ENCODE measurements at places on chromosomes 3 and 15.

- DNase-seq = peak; percentile 88
Measured at GRCh38 chr3:180184816-180185215, 148.1 kb upstream of the PEX5L start.

GRCh38 chr15:91278951-91279350 is 178.9 kb downstream of the SV2B start:
- no peak for DNase-seq

- DNase-seq = no peak
Measured at GRCh38 chr3:134542287-134542958, 56.6 kb downstream of the CEP63 start.

DNA sequence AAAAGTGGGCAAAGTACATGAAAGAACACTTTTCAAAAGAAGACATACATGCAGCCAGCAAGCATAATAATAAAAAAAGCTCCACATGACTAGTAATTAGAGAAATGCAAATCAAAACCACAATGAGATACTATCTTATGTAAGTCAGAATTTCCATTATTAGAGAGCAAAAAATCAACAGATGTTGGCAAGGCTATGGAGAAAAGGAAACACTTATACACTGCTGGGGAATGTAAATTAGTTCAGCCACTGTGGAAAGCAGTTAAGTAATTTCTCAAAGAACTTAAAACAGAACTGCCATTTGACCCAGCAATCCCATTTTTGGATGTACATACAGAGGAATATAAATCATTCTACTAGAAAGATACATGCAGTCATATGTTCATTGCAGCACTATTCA is 360.7 kb downstream of the NSUN3 start:
- DNase-seq = peak; percentile 88

GRCh38 chr3:163605915-163606314 is 1472.4 kb downstream of the SI start:
- peak; percentile 7 for DNase-seq

GRCh38 chr3:120798346-120798745 is 55.8 kb downstream of the GTF2E1 start:
- peak; percentile 42 for DNase-seq

GRCh38 chr3:101061312-101061711 is 68.1 kb upstream of the ABI3BP start:
- DNase-seq = no peak

Measured in fibroblast of skin of right biceps (primary cell).